ENCODE measurements at places on chromosomes 7 and 10.

- no peak for ATAC-seq
Observed at GRCh38 chr10:85557077-85557476, 809.5 kb downstream of the GRID1 start.

DNA sequence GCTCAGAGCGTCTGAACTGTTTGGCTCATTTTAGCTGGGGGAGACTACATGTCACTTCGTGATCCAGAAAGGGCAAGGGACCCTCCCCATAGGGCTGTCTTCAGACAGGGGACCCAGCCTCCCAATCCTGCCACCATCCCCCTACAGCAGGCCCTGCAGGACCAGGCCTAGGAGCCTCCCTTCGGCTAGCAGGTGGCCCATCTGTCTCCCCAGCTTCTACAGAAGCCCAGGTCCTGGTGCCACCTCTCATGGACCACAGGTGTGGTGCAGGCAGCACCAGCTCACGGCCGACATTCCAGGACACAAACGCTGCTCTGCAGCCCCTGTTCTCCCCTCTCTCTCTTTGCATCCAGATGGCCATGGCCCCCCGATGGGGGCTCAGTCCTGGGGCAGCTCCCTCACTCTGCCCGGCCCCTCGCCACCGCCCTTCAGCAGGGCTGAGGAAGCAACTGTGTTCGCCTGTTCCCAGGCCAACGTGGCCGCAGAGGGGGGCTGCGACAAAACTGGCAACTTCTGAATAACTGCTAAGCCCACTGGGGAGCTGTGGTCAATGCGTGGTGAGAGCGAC, 10.3 kb downstream of the TECPR1 start:
- ATAC-seq = no peak

DNA sequence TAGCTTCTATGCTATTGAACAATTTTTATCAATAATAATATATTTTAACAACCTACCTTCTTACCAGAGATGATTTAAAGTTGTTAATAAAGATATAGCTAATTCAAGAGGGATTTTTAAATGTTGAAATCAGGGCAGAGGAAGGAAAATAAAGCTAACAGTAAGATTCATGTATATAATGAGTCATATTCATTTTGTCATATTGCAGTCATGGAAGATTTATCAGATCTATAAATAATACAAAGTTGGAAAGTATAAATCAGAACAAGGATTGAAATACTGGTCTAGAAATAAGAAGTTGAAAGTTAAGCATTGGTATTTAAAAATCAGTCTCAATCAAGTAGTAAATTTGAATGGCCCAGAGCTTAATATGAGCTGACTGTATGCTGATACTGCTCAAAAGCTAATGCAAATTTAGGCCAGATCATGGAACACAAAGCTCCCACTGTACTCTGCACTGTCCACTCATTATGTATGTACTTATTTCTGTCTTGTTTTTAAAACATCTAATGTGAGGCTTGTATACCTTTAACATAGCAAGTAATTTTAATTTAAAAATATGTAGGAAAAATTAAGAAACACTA, 196.9 kb downstream of the ZEB1 start:
- no peak for ATAC-seq

DNA sequence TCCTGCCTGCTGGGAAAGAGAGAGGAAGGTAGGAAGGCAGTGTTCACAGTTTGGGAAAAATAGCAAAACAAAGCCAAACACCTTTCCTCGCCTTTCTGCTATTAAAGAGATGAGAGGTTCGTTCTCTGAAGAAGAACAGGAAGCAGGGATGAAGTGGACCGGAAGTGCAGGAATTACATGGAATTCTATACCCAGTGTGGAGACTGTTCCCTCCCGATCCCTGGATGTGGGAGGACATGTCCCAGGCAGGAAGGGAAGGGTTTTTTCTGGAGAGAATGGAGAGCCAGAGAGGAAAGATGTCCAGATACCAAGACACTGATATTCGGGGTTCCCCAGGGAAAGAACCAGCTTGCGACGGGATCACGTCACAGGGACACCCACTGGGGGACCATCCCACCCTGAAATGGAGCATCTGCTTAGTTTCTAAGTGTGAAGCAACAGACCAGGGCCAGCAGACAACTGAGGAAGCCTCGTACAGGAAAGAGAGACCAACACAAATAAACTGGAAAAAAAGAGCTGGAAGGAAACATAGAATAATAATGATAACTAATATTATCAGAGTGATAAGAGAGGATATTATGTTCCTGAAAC, 187.6 kb downstream of the PRPF18 start:
- no peak for ATAC-seq

- ATAC-seq = no peak
Observed at GRCh38 chr10:79012567-79012966, 56.2 kb upstream of the ZMIZ1 start.

- peak; percentile 63 for ATAC-seq
Observed at GRCh38 chr7:101564778-101565211, 64.3 kb downstream of the MYL10 start.

DNA sequence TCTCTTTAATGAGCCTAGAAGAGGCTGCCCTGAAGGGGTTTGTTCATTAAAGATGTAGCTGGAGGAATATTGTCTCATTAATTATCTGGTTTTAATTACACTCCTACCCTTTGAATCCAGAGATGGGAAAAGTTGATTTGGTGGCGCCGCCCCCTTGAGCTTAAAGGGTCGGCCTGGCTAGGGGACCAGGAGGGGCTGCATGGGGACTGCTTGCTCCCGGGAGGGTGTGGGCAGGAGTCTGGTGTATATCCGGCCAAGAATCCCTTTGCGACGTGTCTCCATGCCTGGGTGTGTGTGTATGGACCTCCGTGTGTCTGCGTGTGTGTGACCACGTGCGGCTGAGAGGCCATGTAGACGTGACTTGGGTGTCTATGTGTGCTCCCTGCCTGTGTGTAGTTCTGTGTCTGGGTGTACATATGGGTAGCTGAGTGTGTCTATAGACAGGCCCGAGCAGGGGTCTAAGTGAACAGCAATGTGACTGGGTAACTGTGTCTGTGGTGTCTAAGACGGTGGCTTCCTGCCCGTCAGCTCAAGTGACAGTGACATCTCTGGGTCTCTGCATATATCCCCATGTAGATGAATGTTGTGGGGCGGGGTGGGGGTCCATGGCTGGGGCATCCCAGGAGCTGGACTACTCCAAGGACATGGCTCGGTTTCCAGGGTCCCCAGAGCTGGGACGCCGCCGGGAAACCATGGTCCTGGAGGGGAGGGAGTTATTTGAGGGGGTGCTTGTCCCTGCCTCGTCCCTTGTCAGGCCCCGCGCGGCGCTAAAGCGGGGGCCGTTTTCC, 10.7 kb downstream of the LBX1 start:
- ATAC-seq = no peak

- no peak for ATAC-seq
Observed at GRCh38 chr10:78337016-78337415, 303.4 kb downstream of the RPS24 start.

DNA sequence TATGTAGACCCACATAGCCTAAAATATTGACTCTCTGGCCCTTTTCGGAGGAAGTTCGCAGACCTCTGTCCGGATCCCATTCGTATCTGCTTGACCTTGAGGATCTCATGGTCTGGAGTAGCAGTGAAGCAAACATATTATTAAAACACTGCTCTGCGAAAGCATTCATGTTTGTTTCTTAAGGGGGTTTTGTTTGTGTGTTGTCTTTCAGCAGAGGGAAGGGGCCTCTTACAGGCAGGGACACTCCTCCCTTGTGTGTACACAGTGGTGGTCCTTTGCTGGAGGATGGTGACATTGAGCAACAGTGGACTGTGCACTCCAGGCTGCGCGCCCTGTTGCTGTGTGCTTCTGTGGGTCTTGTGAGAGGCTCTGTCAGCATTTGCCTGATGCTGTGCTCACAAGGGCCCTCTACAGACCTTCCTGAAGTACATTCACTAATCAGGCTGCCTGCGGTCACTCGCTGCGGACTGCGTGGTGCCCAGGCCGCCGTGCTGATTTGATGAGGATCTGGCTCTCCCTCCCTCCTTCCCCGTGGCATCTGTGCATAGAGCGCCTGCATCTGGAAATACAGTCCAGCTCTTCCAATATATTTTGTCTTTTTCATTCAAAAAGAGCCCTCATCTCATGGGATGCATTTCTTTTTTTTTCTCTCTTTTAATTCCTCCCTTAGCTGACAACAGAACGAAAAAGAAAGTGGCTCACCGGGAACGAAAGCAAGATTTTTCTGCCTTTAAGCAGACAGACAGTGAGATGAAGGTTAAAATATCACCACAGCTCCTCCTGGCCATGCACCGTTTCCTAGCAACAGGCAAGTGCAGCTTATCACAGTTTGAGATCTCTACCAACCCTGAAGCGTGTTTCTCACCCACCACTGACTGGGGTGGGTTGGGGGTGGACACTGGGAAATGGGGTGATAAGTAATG, 135.8 kb downstream of the CNNM2 start:
- peak; percentile 98 for ATAC-seq

- ATAC-seq = peak; percentile 51
Observed at GRCh38 chr10:34814223-34814912, 728 bp downstream of the PARD3 start.

- no peak for ATAC-seq
Observed at GRCh38 chr10:127354992-127355391, 158.6 kb upstream of the INSYN2A start.

GRCh38 chr7:621572-622285, 102.1 kb upstream of the PDGFA start:
- ATAC-seq = no peak

- ATAC-seq = no peak
Observed at GRCh38 chr7:6528401-6529130, 22.7 kb downstream of the GRID2IP start.

DNA sequence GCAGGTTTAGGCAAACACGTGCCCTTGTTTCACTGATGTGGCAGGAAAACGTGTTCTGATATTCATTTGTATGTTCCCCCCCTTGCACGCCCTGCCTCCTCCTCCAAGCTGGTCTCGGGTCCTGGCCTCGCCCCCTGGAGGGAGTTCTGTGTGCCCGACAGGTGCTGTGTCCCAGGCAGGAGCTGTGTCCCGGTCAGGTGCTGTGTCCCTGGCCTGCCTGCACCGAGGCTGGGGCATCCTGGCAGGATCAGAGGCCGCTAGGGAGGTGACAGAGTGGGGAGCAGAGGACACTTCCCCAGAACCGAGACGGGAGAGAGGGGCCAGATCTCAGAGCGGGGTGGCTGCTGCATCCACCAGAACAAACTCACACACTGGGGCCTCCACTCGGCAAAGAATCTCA, 45.3 kb downstream of the PRKAG2 start:
- ATAC-seq = no peak

All from motor neuron (in vitro differentiated cells).